ENCODE measurements at places on chromosomes 6 and 20.

DNA sequence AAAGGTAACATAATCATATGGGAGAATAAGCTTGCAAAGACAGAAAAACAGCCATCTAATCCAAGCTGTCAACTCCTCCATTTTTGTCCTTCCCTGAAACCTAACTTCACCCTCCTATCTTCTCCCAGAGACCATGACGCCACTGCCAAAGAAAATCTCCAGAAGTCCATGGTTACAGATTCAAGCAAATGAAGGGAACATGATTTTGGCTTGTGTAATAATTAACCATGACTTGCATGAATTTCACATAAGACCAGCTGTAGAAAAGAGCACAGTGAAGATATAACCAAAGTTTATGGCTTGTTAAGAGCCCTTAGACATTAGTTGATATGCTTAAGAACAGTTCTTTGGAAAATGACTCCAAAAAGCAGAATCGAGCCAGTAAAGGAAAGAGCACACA lies 342.1 kb upstream of the NRSN1 start:
- DNase-seq = no peak

GRCh38 chr20:59723607-59724456 lies 119.5 kb downstream of the PHACTR3 start:
- DNase-seq = no peak

DNA sequence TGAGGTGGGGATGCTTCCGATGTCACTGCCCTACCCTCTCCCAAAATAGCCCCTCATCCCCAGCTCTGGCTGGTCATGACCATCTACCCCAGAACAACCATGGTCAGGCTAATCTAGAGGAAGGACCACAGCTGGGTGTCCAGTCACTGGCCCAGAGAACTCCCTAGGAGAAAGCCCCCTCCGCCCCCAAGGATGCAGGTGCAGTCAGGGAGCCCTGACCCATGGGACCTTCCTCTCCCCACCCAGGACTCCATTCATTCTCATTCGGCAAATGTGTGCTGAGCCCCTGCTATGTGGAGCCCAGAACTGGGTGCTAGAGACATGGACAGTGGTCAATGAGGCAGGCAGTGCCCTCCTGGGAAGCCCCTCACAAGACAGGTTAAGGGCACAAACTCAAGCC lies 60.5 kb downstream of the JPH2 start:
- DNase-seq = no peak

GRCh38 chr6:121503589-121503991 lies 68.1 kb downstream of the GJA1 start:
- no peak for DNase-seq

GRCh38 chr20:23774081-23774480 lies 23.3 kb upstream of the CST1 start:
- no peak for DNase-seq

DNA sequence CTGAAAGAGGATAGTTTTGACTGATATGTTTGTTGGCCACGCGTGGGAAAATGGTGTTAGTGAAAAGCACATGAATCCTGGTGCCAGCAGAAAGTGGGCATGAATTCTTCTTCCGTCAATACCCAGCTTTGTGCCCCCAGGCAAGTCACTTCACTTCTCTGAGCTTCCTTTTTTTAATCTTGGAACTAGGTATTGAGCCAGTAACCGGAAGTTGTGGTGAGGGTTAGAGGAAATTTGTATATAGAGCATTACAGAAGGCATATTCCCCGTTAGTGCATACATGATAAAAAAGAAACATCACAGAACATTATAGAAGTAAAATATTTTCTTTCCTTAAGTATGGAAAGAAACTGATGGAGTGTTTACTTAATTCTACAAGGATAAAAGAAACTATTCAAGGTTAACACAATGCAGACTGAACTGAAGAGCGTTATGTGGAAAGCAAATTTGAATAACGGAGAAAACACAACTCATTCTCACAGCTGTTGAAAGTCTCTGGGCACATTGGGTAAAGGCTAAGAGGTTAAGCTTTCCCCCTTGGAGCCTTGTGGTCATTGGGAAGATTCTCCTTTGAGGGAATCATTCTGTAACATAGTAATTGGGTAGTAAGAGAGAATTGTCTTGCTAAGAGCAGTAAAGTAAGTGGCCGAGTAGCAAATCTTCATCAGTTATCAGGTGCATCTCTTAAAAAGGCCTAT lies 223.1 kb downstream of the BCAS1 start:
- DNase-seq = no peak

DNA sequence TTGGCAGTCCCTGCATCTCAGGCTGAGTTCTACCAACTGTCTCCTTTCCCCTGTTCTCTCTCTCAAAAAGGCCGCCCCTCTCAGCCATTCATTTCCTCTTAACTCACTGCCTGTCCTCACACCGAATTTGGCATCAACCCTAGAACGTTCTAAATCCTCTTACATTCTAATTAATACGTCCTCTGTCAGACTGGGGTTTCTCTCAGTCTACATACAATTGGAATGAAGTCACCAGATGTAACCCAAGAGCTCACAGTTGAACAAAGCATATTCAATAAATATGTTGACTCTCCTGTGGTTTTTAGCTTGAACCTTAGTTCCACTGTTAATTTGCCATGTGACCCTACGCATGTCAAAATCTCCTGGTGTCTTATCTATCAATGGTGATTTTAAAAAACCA lies 269.6 kb downstream of the CLIC5 start:
- no peak for DNase-seq

DNA sequence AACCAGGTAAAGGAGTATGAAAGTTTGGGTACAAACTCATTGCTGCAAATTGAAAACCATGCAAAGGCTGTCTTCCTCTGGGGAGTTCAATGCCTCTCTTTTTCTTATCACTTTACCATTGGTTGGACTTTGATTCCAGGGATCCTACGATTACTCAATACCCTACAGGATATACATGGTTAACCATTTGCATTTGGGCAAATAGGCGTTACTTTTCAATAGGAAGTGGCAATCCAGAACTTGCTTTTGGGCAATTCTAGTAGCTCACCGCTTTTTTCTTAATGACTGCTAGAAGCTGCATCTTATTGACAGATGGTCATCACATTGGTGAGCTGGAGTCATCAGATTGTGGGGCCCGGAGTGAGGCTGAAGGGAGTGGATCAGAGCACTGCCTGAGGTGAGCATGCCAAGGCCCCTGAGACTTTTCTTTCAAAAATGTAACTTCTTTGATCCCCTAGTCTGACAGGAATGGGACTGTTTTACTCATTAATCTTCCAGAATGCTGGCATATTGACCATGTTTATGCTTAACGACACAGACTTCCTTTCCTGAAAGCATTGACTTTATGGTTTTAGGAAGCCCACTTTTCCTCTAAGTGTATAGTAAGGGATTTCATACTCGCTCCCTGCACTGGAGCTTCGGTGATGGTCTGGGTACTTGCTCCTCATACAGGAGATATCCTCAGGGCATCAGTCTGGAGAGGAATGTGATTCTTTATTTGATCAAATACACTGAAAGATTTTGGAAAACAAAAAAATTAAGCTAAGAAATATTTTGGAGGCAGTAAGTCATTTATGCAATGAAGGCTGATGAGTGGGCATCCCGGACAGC lies at the start of gene CCR6:
TSS of gene CCR6 (plus strand) at position 270 of the 831 bp plus-strand sequence. CDS start 13,039 bp downstream, outside the sequence.
- DNase-seq = no peak

DNA sequence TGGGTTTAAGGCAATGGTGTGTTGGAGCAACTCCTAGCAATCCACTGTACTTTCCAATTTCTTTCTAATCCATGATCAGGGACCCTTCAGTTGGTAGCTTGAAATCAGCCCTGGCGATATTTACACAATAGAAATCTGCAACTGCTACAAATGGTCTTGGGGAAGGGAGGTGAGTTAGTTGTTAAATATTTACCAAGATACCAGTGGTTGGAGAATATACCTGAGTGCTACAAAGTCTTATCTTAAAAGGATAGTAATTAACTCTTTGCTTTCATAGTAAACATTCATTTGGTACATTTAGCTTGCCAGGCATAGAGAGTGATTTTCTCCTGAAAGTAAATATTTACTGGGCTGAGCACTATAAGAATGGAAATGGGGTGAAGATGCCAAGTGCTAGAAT lies 568.2 kb downstream of the BCKDHB start:
- no peak for DNase-seq

DNA sequence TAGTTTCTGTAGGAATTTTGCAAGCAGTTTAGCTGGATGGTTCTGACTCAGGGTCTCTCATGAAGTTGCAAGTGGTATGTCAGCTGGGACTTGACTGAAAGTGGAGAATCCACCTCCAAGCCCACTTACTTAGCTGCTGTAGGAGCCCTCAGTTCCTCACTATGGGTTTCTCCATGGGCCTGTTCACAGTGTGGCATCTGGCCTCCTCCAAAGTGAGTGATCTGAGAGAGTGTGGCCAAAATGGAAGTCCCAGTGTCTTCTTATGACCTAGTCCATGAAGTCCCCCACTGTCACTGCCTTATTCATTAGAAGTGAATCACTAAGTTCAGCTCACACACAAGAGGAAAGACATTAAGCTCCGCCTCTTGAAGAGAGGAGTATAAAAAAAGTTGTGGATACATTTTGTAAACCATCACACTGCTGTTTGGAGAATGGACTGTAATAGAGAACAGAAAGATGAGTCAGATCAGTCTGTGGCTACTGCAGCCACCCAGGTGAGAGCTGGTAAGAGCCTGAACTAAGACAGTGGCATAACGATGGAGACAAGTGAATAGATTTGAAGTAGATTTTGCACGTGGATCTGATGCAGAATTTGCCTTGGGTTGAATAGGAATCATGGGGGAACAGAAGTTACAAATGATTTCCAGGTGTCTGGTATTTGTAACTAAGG lies 4.9 kb upstream of the NELFCD start:
- DNase-seq = no peak

DNA sequence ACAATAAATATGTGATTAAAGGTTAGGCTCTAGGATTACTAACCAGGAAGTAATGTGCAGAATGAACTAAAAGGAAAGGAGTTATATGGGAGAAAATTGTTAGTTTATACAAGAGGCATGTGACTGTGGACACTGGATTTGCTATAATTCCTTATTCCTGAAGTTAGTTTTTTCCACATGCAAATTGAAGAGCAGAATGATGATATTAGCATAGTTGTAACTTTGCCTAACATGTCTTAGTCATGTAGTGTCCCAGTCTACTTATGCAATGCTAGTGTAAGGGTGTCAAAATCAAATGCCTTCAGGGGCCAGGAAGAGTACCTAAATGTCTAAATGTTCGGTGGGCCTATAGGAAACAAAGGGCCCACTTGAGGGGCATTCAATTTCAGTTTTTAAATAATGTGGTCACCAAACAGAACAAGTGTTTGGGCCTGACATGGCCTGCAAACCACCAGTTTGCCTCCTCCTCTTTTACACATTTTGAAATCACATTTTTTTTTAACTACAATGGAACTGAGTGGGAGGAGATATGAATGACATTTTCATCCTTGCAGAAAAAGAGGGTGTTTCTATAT lies 28.0 kb upstream of the CEP85L start:
- DNase-seq = no peak

DNA sequence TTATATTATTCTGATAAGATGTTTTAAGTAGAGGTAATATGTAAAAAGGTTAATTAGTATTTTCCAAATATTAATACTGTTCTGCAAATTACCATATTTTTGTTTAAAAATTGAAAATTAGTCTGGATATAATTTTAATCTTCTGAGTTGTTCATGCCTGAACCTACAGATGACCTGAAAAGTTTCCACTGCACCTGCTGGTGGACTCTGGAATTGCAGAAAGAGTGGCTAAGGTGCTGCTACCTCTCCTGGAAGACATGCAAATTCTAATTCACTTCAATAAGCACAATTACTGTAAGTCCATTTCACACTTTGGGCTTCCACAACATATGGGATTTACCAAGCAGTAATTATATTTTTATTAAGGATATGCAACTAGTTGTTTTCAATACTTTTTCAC lies 77.7 kb upstream of the OLIG3 start:
- DNase-seq = peak; percentile 28

DNA sequence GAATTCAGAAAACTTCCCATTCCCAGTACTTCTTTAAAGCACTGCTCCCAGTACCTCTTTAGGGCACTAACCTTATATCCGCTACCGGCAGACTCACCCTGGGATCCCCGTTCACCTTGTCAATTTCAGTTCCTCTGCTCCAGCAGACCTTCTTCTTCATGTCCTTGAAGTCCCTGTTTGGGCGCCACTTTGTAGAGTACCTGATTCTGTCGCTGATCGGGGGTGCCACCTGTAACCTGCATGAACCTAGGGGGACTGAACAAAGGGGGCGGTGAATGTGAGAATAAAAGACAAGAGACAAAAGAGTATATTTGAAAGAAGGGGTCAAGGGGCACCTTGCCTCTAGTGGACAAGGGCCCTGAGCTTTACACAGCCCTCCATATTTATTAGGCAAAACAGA lies 4.9 kb upstream of the GINS1 start:
- DNase-seq = no peak

DNA sequence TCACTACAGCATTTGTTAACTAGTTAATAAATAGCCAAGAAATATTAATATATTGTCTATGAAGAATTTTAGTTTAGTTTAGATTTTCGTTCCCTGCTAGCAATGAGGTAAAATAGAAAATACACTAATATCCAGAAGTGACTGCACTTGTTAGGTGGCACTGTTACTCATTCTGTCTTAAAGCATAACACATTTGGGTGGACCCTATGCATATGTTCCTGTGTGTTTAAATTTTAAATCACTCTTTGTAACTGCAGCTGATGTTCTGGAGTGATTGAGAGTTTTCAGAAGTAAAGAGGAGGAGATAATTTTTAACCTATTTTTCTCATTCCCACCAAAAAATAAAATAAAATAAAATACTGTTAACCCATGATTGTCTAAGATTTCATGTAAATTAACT lies 73.9 kb upstream of the SOX4 start:
- DNase-seq = no peak

DNA sequence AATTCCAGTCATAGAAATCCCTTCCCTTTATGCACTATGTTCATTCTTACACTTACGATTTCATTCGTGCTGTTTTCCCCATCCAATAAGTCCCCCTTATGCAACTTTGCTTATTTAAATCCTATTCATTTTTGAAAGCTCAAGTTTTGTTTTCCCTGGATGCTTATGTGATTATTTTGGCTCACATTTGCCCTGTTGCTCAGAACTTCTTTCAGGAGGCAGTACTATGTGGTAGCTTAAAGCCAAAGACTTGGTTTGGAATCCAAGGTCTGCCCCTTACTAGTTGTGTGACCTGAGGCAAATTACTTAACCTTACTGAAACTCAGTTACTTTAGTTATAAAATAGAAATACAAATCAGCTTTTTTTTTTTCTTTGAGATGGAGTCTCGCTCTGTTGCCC lies 59.6 kb downstream of the MOXD1 start:
- DNase-seq = no peak

DNA sequence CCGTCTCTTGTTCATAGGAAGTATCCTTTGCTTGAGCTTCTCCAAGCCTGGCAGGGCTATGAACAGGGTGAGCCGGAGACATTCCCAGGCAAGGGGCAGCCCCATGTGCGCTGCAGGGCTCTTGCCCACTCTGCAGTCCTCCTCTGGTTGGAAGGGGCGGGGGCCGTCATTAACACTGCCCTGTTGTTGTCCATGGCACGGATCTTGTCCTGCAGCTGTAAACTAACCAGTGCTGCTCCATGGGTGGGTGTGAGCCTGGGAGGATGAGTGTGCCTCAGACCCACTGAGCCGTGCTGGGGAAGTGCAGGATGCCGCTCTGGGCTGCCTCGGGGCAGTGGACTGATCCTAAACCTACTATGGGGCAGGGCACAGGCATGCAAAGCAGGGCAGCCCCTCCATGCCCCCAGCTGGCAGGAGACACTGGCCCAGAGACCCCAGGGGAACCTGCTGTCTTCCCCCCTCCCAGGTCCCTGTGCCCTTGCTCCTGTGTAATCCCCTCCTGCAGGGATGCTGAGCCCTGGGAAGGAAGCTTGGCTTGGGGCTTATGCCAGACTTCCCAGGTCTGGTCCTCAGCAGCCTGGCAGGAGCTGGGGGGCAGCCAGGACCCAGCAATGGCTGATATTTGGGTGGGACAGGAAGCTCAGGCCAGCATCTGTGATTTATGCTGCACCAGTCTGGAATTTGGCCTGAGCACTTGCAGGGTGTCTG lies 8.5 kb downstream of the EBF4 start:
- no peak for DNase-seq

GRCh38 chr6:34941421-34941820 lies 52.4 kb downstream of the ANKS1A start:
- DNase-seq = no peak

Data from GM19239 (cell line).